ENCODE measurements at places on chromosomes 12 and 14.

DNA sequence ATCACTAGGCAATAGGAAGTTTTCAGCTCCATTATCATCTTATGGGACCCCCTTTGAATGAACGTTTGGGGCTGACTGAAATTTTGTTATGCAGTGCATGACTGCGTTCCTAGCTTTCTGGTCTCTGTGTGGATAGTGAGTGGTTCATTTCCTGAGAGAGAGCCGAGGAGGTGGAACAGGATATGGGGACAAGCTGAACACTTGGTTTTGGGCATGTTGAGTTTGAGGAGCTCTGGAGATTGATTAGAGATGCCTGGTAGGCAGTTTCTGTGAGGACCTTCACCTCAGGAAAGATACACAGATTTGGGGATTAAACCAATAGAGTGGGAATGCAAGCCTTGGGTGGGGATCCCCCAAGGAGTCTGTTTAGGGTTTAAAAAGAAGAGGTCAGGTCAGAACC lies 27.7 kb downstream of the TEAD4 start:
- DNase-seq, result no peak

- DNase-seq, result no peak
Observed at GRCh38 chr12:110262442-110263388, 18.3 kb upstream of the ATP2A2 start.

- peak; percentile 39 for DNase-seq
Observed at GRCh38 chr12:32788405-32788804, 32.7 kb upstream of the YARS2 start.

DNA sequence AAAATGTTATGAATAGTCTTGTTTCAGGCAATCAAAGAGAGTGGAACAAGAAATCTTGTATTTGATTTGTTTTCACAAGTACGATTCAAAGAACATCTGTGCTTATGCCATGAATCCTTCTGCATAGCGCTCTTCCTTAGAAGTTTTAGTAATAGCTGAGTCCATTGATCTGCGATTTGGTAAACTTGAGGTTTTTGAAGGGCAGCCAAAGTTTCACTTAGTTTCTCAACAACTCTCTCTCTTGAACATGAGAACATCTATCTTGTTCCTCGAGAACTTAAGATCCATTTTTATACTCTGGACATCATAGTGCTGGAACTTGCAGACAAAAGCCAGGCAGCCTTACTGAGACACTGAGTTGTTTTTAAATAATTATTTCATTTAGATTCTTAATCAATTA lies 96.2 kb upstream of the USP15 start:
- DNase-seq, result no peak

GRCh38 chr12:121799156-121799841 lies 4.5 kb upstream of the SETD1B start:
- DNase-seq, result peak; percentile 84

GRCh38 chr14:101235335-101236103 lies 325.8 kb upstream of the DIO3 start:
- peak; percentile 11 for DNase-seq

DNA sequence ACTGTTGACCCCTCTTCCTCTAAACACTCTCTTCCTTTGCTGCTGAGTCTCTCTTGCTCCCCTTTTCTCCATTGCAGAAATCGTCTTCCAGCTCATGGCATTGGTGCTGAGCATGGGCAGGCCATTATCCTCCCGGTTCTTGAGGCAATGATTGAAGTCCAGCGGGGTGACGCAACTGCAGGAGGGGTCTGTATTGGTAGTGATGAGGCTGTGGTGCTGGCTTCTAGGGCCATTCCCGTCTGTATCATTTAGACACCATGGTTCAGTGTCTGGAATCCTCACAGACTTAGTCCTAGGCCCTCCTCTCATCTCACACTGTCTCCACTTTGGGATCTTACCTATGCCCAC lies 720 bp upstream of the SLC22A17 start:
- DNase-seq, result no peak

- peak; percentile 87 for DNase-seq
Observed at GRCh38 chr12:124771462-124772288, 92.0 kb downstream of the SCARB1 start.

DNA sequence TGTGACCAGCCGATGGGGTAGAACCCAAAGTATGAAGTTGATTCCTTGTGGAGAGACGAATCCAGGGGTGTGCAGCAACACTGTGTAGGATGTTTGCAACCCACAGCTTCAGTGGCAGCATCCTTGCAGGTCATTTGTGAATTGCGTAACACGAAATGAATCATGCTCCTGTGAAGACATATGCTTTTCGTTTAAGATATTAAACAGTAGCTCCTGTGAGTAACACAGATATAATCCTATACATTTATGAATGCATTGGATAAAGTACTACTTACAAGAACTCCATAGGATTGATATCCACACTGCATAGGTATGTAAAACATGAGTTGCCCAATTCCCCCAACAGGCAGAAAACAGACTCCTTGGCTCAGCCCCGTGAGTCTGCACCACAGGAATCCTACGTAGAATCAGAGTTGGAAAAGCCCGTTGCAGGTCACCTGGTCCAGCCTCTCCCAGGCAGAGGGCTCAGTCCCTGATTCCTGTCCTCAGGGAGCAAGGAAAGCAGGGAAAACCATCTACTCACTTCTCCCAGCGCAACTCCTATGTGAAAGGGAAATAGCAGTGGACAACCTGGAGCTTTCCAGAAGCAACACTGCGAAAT lies 75.8 kb downstream of the GPATCH2L start:
- DNase-seq, result no peak

- DNase-seq, result no peak
Observed at GRCh38 chr14:104009297-104009696, 67.0 kb upstream of the RD3L start.

- DNase-seq, result peak; percentile 78
Observed at GRCh38 chr12:31524791-31525495, 66.0 kb downstream of the DENND5B start.

GRCh38 chr12:103814436-103814835 lies 26.6 kb downstream of the NT5DC3 start:
- DNase-seq, result no peak

GRCh38 chr12:24664161-24664880 lies 284.6 kb downstream of the BCAT1 start:
- DNase-seq, result no peak

DNA sequence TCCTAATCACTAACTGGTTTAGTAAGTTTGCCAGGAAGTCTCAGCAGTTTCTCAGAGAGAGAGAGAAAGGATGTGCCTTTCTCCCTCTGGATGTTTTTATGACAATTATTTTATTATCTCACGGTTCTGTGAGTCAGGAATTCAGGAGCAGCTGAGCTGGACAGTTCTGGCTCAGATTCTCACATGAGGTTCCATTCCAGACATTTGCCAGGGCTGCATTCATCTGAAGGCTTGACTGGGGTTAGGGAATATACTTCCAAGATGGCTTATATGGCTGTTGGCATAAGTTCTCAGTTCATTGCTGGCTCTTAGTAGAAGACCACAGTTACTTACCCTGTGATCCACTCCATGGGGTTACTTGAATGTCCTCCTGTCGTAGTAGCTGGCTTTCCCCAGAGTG lies 101.2 kb upstream of the ATF7IP start:
- no peak for DNase-seq

DNA sequence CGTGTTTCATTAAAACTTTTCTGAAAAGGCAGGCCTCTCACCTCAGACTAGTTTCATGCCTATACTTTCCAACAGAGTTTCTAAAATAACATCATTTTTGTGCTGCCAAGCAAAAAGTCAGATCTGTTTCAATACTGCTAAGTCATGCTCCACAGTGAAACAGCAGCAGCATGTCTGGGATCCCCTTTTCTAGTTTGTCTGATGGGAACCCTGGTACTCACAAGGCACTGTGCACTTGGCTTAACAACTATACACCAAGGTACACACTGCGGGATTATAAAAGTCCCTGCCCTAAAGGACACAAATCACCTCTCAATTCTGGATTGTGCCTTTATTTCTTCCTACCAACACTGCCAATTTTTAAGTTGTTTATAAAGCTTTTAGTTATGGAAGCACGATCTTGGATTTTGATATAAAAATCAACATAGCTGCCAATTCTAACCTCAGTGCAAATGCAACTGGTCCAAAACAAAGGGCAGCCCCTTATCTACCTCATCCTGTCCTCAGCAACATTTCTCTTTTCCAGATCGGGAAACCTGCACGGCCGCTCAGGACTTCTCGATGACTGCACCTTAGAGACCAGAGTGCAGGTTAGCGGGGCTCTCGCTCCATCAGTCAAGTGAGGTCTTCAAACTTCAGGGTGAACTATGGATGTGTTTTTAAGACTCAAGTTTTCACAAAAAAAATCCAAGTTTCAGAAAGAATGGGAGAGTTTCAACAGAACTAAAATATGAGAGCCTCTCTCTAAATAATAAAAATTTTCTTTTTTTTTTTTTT lies 1.7 kb upstream of the EIF5 start:
- DNase-seq, result peak; percentile 53

DNA sequence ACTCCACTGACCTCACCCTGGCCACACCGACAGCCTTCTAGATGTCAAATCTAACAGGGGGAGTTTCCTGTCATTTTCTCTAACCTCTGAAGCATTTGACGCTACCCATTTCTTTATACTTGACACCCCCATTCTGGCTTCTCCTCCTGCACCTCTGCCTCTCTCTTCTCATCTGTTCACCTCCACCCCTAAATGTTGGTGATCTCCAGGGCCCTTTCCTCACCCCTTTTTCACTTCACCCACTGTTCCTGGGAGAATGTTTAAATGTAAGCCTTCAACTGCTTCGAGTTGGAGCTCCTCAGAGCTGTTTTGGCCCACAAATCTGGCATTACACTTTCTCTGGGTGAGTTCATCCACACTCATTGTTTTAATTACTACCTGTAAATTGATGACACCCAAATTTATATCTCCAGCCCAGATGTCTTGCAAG lies 452 bp upstream of the RABGGTA start:
- no peak for DNase-seq

GRCh38 chr14:103735439-103735814 lies 19.8 kb downstream of the ZFYVE21 start:
- DNase-seq, result no peak

DNA sequence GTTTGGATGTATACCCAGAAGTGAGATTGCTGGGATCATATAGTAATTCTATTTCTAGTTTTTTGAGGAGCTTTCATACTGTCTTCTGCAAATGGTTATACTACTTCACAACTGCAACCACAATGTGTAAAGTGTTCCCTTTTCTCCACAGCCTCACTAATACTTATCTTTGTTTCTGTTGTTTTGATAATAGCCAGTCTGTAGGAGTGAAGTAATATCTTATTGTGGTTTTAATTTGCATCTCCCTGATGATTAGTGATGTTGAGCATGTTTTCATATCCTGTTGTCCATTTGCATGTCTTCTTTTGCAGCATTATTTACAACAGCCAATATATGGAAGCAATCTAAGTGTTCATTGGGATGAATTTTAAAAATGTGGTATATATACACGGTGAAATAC lies 29.9 kb downstream of the GABARAPL1 start:
- DNase-seq, result peak; percentile 16

- DNase-seq, result peak; percentile 91
Observed at GRCh38 chr14:76958980-76959710, 69.4 kb downstream of the IRF2BPL start.

DNA sequence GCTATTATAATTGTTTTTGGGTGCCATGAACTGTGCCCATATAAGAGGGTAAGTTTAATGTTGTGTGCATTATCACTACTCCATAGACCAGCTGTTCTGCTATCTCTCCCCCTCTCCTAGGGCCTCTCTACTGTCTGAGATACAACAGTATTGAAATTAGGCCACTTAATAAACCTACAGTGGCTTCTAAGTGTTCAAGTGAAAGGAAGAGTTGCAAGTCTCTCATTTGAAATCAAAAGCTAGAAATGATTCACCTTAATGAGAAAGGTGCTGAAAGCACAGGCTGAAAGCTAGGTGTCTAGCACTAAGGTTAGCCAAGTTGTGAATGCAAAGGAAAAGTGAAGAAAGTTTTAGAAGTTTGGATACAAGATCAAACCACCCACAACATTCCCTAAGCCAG lies 168.0 kb downstream of the SLC16A7 start:
- peak; percentile 2 for DNase-seq

- no peak for DNase-seq
Observed at GRCh38 chr12:108148521-108149074, 19.5 kb downstream of the WSCD2 start.

DNA sequence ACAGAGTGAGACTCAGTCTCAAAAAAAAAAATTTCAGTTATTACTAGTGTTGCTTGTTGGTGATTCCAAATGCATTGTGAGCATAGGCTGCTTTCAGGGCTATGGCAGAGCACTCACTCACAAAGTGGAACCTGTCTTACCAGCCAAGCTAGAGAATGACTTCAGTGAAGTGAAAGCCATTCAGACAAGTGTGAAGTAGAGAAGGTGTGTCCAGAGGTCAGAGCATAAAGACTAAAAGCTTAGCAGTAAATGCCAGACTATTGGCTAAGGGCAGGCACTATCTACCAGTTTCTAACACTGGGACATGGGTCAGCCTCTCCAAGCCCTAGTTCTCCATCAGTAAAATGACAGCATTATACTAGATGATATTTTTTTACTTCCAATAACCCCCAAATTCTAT lies 12.7 kb downstream of the PPP1R36 start:
- DNase-seq, result no peak

GRCh38 chr14:75132382-75133086 lies 5.7 kb upstream of the NEK9 start:
- peak; percentile 77 for DNase-seq

DNA sequence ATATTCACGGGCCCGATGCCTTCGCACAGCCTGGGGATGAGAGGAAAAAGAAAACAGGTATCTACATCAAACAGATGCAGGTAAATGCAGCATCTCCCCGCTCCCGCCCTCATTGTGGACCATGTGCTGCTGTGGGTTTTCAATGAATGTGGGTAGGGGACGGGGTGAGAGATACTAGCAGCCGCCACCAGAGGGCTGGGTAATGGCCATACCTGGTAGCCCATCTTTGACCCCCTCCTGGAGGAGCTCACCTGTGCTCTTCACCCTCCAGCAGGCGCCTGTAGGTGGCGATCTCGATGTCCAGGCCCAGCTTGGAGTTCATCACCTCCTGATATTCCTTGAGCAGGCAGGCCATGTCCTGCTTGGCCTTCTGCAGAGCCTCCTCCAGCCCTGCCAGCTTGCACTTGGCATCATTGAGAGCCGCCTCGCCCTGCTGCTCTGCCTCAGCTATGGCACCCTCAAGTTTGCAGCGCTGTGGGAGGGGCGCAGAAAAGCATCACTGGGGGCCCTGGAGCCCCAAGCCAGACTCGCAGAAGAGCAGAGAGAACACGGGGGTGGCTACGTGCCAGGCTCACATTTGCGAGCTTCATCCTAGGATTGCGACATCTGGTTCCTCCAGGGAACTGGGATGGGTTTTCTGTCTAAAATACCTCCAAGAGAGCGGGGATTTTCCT lies 10.2 kb downstream of the KRT82 start:
- peak; percentile 11 for DNase-seq

GRCh38 chr14:75268633-75269550 lies 9.7 kb upstream of the FOS start:
- DNase-seq, result no peak
